ENCODE measurements at places on chromosomes 3 and 15.
A peak's percentile ranks its signal among the peaks of the same experiment; 100 is the strongest.

DNA sequence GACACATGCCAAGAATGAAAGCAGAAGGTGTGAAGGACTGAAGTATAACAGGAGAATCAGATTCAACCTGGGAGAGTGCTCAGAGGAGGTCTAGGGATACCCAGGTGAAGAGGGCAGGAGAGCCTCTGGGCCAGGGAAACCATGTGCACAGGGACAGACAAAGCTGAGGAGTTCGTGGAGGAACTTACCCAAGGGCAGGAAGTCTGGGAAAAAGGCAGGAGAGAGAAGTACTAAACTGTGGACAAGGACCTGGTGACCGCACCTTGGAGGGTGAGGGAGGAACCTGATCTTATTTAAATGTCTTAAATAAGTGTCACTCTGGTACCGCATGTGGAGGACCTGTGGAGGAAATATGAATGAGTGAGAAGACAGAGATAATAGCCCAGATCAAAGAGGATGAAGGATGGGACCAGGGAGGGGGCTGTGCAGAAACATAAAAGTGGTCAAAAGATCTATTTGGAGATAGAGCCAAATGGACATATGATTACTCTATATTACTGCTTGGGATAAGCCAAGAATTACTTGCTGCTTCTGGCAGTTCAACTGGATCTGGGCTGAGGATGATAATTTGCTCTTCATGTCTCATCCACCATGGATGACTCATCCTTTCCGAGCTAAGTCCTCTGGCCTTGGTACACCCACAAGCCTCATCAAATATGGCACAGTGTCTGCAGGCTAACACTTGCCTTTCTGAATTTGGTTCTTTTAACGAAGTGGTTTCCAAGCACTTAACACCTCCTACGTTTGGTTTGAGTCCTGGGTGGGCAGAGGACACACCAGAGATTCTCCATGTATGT lies 116.9 kb upstream of the NMNAT3 start:
- no peak for DNase-seq

- no peak for DNase-seq
Observed at GRCh38 chr15:75030023-75030413, 6.6 kb downstream of the PPCDC start.

DNA sequence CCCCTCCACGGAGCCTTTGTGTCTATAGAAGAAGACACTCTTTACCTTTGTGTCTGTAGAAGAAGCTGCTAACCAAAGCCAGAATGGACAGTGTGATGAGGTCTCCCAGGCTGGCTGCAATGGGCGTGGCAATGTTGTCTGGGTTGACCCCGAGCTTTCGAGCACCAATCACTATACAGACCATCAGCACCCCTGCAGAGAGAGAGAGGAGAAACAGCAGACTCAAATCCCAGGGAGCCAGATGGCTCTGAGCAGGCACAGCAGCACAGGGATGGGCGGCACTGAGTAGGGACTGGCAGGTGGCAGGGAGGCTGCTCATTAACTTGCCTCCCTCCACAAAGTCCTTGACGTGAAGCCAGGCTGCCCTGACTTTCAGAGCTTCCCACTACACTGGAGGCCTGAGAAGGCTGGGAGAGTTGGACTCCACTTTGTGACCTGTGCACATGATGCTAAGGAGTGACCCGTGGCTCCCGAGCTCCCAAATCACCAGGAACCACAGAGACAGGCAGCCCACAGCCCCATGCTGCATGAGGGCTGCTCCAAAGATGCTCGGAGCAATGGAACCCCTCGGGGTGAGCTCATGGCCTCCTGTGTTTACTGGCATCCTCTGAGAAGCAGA lies 53.9 kb downstream of the ROPN1B start:
- DNase-seq, result no peak

GRCh38 chr15:31292391-31293015 lies 34.1 kb upstream of the KLF13 start:
- DNase-seq, result peak; percentile 8

- no peak for DNase-seq
Observed at GRCh38 chr15:68061602-68062001, 7.5 kb downstream of the PIAS1 start.

- no peak for DNase-seq
Observed at GRCh38 chr3:56672-57071, 139.9 kb upstream of the CHL1 start.

GRCh38 chr3:48271763-48272498 lies 31.0 kb downstream of the ZNF589 start:
- DNase-seq, result no peak

DNA sequence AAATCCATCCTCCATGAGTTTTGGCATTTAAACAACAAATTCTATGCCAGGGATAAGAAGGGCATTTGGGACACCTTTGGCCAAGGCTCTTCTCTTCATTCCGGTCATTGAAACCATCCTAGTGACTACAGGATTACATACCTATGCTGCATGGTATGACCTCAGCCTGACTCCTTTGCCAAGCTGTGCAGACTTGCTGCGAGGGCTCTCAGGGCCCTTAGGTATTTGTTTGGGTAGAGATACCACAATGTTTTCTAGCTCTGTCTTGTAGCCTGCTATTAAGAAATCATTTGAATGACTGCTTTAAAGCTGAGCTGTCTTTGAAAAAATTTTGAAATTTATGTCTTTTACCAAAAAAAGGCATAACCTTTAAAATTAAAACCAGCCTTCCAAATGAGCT lies 749.8 kb upstream of the SGO1 start:
- no peak for DNase-seq

GRCh38 chr3:150132101-150132749 lies 161.5 kb upstream of the PFN2 start:
- DNase-seq, result no peak

- no peak for DNase-seq
Observed at GRCh38 chr3:78112291-78113010, 1072.6 kb downstream of the ROBO2 start.

- DNase-seq, result no peak
Observed at GRCh38 chr3:31384117-31384516, 148.6 kb upstream of the STT3B start.

DNA sequence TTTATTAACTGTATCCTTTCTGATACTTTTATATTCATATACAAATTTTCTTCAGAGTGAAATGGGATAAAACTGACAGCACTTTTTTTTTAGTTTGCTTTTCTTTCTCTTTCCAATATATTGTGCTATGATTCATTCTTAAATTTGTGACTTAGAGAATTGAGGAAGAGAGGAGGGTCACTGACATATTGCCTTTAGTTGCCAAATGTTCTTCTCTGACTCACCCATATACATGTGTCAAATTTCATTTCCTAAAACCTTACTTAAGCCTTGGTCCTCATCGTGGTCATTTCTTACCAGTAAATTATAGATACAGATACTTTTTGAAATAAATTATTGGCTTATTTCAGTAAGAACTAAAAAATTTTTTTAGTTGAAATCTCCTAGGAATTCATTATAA lies 53.9 kb downstream of the CLASP2 start:
- no peak for DNase-seq

DNA sequence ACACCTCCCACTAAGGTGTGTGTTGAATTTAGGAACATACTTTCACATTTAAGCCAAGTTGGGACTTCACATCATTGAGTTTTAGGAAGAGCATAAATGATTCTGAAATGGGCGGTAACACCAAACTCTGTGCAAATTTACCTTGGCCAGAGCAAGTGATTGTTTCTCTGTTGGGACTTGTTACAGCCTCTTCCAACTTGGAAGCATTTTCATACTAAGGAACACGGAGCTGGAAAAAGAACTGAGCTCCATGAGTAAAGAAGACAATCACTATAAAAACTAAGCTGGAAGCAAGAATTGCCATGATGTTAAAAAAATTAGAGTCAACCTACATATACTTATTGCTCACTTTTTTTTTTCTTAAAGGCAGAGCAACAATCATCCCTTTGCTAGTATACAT lies 371.3 kb downstream of the ERC2 start:
- no peak for DNase-seq

- no peak for DNase-seq
Observed at GRCh38 chr3:59313365-59313764, 263.5 kb upstream of the CFAP20DC start.

DNA sequence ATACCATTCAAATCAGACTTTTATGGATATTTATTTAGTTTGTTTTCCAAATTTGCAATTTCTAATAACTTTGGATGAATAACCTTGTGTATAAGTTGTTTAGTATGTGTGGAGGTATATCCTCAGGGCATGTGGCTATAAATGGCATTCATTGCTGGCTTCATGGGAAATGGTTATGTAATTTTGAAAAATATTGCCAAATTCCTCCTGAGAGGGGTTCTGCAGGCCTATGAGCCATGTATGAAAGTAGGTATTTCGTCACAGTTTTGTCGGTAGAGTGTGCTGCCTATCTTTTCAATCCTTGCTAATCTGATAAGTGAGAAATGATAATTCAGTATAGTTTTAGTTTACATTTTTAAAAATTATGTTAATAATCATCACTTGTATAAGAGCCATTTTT lies 256.4 kb upstream of the ZNF385D start:
- no peak for DNase-seq

- DNase-seq, result no peak
Observed at GRCh38 chr15:77225646-77226045, 154.7 kb upstream of the TSPAN3 start.

GRCh38 chr3:102189956-102190723 lies 244.7 kb upstream of the ZPLD1 start:
- DNase-seq, result no peak

GRCh38 chr3:45226206-45226915 lies at the start of gene TMEM158:
TMEM158 (minus strand) TSS chr3:45226287; CDS start chr3:45226027, 260 bp downstream.
- peak; percentile 25 for DNase-seq

- no peak for DNase-seq
Observed at GRCh38 chr15:65421360-65422215, 1.2 kb downstream of the IGDCC4 start.

GRCh38 chr3:150556792-150557191 lies 10.2 kb downstream of the EIF2A start:
- no peak for DNase-seq

DNA sequence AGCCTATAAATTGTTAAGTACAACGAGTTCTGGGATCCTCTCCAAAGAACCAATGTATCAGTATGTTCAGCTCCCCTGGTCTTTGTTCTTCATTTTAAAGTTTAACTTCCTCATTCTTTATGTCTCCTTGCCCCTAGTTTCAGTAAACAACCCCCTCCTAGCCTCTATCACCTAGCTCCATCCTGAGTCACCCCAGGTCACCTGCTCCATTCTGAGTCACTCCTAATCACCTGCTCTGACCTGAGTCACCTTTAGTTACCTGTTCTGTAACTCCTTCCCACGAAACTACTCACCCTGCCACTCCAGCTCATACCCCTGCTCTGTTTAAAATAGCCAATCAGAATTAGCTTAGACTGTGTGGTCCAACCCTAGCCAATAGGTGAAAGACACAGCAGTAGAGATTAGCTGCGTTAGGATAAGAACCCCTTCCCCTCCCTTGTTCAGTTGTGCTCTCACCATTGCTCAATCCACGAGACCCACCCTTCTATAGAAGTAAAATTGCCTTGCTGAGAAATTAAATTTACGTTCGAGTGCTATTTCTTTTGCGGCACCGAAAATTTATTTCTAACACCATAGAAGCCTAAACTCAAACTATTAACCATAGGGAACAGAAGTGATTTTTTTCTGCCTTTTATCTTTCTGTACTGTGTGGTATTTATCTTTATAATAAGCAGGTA lies 245.0 kb upstream of the ADAMTS9 start:
- no peak for DNase-seq

- DNase-seq, result no peak
Observed at GRCh38 chr15:38530113-38530512, 34.5 kb downstream of the RASGRP1 start.

All from COR-L47 (cell line).